ENCODE measurements at places on chromosomes 1 and 21.

- DNase-seq, result no peak
These were observed at the start of gene CD1D for GRCh38 chr1:158180741-158181576. CD1D (plus strand) TSS chr1:158180895; CDS start chr1:158181102, 207 bp downstream.

- DNase-seq, result no peak
These were observed 511 bp upstream of the RABGAP1L start for GRCh38 chr1:174158767-174159251.

DNA sequence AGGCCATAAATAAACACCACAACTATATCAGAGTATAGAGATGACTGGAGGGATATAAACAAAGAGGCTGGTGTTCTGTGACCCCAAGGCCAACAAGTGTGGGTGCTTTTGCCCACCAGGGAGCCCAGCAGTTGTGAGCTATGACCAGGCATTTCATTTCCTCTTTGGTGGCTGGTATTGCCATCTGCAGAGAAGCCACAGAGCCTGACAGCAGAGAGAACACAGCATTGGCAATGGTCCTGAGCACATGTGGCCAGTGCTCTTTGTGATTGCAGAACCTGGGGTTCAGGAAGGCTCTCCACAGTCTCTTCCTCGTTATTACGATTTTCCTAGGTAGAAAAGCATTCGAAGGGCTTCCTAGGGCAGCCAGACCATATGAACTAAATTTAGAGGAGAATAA is 112.3 kb downstream of the TM2D1 start:
- no peak for DNase-seq

- DNase-seq, result no peak
These were observed 59.3 kb upstream of the PTGS2 start for GRCh38 chr1:186739515-186739914.

- DNase-seq, result no peak
These were observed 4.8 kb downstream of the OVGP1 start for GRCh38 chr1:111422546-111423391.

DNA sequence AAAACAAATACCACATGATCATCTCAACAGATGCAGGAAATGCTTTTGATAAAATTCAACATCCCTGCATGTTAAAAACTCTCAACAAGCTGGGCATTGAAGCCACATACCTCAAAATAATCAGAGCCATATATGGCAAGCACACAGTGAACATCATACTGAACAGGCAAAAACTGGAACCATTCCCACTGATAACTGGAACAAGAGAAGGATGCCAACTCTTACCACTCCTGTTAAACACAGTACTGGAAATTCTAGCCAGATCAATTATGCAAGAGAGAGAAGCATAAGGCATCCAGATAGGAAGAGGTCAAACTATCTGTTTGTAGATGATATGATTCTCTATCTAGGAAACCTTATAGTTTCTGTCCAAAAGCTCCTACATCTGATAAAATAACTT is 91.6 kb downstream of the DNAH14 start:
- no peak for DNase-seq

- peak; percentile 63 for DNase-seq
These were observed 34.9 kb downstream of the ECE1 start for GRCh38 chr1:21255284-21255942.

DNA sequence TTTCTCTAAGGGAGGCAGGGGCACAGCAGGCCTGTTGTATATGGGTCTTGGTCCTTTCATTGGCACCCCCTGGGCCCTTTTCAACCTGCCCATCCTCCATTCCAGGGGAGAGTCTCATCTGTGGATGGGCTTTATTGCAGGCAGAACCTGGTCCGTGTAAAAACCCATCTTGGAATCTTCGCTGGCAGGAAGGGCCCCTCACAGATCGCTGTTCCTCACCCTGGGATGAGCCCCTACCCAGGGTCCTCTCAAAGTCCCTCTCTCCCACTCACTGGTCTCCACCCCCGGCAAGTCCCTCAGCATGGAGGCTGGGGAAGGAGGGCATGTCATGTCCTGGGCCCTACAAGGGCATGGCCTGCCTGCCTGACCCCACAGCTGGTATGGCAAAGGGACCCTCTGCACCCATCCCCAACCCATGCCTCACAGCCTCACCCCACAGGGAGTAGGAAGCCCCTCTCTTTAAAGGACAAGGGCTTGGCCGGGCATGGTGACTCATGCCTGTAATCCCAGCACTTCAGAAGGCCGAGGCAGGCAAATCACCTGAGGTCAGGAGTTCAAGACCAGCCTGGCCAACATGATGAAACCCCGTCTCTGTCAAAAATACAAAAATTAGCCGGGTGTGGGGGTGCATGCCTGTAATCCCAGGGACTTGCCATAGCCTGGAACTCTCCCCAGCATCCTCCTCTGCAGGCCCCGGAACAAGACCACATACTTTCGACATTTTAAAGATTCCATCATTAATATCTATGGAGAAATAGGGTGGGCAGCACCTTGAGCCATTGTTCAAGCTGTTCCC is 13.2 kb upstream of the CDA start:
- DNase-seq, result no peak

DNA sequence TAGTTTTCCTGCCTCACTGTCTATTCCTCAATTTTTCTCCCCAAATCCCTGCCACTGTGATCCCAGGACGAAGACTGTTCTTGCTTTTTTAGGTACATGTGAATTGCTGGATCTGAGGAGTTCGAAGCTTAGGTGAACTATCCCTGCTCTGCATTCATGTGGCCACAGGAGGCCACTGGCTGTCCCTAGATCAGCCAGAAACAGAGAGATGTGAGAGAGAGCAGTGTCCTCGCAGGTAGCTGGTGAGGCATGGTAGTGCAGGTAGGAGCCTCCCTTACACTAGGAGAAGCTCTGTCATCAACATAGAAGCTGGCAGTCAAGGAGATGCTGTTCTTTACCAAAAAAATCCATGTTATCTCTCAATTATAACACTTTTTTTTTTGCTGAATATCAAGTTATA is 71.5 kb downstream of the USP24 start:
- no peak for DNase-seq

GRCh38 chr1:47752559-47752958 is 244.6 kb downstream of the TRABD2B start:
- no peak for DNase-seq

DNA sequence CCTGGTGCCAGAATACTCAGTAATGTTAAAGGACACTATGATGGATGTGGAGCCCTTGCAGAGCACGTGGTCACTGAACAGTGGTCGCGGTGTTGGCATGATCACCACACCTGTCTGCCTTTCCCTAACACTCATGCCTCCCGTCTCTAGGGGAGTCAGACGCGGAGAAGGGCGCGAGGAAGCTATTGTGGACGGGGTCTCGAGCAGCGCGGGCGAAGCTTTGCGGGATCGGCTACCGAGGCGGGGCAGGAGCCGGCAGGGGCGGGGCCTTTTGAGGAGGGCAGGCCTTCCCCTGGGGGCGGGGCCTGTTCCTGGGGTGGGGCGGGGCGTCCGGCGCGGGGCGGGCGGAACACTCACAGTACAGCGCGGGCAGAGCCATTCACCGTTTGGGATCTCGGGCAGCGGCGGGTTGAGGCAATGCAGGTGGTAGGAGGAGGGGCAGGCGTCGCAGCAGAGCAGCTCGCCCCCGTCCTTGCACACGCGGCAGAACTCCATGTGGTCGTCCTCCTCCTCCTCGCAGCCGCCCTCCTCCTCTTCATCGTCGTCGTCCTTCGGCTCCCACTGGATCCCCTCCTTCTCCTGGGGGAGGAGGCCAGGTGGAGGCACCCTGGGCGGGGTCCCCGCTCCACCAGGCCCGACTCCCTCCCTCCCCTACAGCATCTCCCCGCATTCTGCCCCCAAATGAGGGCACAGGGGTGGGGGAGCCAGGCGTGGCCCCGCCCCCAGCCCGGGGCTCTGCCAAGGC is 31.5 kb downstream of the CHD5 start:
- peak; percentile 22 for DNase-seq

DNA sequence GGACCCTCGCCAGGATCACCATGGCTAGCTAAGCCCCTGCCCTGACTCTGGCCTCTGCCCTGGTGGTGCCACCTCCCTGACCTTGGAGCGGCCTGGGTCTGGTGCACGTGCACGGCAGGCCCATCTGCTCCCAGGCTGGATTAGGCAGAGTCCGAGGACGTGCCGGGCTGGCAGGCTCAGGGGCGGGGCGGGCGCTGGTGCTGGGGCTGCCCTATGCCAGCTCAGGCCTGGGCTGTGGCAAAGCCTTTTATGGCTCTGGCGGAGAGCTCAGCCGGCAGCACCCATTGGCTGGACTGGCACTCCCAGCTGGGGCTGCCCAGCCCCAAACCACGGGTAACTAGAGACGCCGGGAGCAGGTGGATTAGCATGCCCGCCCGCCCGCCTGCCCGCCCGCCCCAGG is 17.1 kb upstream of the EDN2 start:
- DNase-seq, result no peak

DNA sequence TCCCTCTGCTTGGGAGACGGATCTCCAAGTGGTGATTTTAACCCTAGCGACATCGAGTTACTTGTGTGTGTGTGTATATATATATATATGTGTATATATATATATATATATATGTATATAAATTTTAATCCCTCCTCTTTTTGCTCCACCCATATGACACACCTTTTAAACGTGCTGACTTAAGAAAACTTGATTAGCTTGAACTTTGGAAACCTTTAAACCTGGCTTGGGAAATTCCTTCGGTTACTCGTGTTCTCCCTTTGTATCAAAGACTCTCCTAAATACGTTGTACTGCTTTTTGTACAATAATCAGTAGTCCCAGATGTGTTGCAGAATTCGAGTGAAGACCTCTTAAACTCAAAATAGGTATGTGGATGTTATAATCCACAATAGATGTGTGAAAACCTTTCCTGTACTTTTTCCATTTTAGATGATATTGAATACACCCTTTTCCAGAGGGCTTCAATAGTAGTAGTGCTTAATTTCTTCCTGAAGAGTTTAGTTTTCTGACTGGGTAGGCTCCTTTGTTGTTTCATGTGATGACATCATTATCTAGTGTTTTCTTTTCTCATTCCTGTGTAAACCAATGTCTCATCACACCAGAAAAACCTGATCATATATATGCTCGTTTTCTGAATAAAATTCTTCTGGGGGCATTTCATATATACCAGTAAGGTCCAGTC is 1.4 kb downstream of the RNF11 start:
- DNase-seq, result no peak

- DNase-seq, result no peak
These were observed 212.3 kb downstream of the HHIPL2 start for GRCh38 chr1:222335586-222335985.

GRCh38 chr1:63794939-63795378 is 21.1 kb downstream of the ROR1 start:
- DNase-seq, result no peak

- no peak for DNase-seq
These were observed 97.6 kb upstream of the VANGL1 start for GRCh38 chr1:115544131-115544530.

DNA sequence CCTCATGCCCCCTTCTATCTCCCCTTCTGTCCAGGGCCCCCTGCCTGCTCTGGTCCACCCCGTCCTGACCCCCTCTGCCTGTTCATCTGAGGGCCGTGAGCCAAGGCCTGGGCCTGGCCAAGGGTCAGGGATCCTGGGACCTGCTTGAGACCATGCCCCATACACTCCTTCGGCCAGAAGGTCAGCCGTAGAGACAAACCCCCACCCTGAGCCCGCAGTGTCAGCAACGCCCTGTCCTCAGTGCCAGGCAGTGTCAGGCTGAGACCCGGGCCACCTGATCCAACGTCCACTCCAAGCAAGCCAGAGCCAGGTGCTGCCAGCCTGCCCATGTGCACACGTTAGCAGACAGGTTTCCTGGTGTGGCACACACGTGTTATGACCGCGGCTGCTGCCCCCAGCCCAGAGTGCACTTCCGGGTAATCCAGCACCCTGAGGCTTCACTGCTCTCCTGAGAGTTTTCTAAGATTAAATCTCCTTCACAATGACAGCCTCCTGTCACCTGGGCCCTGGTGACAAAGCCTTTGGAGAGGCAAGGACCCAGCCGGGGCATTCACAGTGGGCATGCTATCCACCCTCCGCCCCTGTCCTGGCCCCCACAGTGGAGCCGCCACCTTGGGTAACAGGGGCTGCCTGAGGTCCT is 10.1 kb upstream of the SAMD11 start:
- DNase-seq, result no peak

- DNase-seq, result no peak
These were observed at the start of gene FAM43B for GRCh38 chr1:20551945-20552727. FAM43B (plus strand) TSS chr1:20552573; CDS start chr1:20552974, 401 bp downstream.

GRCh38 chr1:38962560-38962959 is 20.9 kb upstream of the RHBDL2 start:
- no peak for DNase-seq

DNA sequence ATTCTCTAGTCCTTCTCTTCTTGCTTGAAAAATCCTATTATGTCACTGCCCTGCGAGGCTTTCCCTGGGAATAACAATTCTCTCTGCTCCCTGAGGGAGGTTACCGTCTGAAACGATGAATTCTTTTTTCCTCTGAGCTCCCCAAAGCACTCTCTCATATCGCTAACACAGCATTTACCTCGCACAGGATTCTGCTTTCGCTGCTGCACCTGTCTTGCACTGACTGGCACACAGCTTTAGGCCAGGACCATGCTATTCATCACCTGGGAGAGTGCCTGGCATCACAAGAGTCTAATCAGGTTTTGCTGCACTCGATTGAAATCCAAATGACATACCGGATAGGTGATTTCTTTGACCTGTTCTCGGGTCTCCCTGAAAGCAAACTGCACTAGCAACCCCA is 52.8 kb upstream of the GNG4 start:
- no peak for DNase-seq

GRCh38 chr1:39782103-39782502 is 6.6 kb downstream of the BMP8B start:
- no peak for DNase-seq

GRCh38 chr21:42624095-42624790 is 29.2 kb upstream of the PDE9A start:
- DNase-seq, result no peak

GRCh38 chr1:226255380-226255779 is 31.9 kb downstream of the MIXL1 start:
- DNase-seq, result no peak

GRCh38 chr1:70043804-70044203 is 161.6 kb downstream of the LRRC40 start:
- DNase-seq, result no peak

GRCh38 chr1:180231506-180231921 is 1.4 kb downstream of the LHX4 start:
- DNase-seq, result no peak

- DNase-seq, result no peak
These were observed 75.3 kb upstream of the ARTN start for GRCh38 chr1:43858324-43858723.

- no peak for DNase-seq
These were observed 17.7 kb downstream of the METTL13 start for GRCh38 chr1:171799166-171799565.

DNA sequence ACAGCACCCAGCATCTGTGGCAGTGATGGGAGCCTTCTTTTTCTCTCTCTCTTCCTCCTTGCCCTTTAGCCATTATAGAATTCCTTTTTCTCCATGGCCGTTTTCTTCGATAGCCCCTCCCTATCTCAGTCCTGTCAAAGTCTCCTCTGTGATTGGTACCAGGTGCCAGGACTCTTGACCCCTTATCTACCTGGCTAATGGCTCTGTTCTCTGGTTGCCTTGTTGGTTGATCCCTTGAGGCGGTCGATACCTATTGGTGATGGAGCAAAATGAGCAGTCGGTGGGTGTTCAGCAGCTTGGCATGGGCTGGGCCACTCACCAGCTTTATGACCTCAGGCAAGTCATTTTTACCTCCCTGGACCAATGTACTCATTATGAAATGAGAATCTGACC is 2.0 kb downstream of the ATF3 start:
- no peak for DNase-seq

- DNase-seq, result peak; percentile 51
These were observed at the start of gene TUT4 for GRCh38 chr1:52552505-52553361. TUT4 (minus strand) TSS chr1:52553092; CDS start chr1:52526280, 26,812 bp downstream.

Data from stimulated activated CD4-positive, alpha-beta T cell treated with anti-CD3 and anti-CD28 coated beads, Interleukin-1b, Interleukin-23, amount 100 ng/mL, for 1 hour (primary cell).